ENCODE measurements at places on chromosomes 1 and 21.

GRCh38 chr1:28812669-28813468, 899 bp downstream of the OPRD1 start:
- no peak for DNase-seq

- DNase-seq = no peak
Observed at GRCh38 chr1:38173157-38173831, 126.7 kb upstream of the POU3F1 start.

GRCh38 chr1:15628003-15628402, 10.7 kb downstream of the DDI2 start:
- DNase-seq = no peak

GRCh38 chr1:8742022-8742924, 75.2 kb downstream of the RERE start:
- DNase-seq = no peak

DNA sequence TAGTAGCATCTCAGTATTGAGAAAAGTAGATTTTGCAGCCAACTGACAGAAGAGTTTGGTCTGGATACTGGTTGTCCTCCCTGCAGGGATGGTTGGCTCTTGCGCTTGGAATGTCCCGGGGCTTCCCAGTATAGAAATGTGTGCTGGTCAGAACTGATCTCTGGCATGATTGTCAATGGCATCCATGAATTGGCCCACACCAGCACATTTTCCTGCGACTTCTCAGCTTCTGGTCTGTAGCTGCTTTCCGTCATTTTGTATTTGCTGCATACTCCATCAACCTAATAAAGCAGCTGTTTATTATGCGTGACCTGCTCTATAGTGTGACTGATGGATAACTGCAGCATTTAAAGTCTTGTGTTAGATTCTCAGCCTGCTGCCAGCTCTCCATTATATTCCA, 203.7 kb downstream of the S1PR1 start:
- DNase-seq = no peak

- no peak for DNase-seq
Observed at GRCh38 chr1:157084720-157085119, 14.9 kb downstream of the ETV3L start.

DNA sequence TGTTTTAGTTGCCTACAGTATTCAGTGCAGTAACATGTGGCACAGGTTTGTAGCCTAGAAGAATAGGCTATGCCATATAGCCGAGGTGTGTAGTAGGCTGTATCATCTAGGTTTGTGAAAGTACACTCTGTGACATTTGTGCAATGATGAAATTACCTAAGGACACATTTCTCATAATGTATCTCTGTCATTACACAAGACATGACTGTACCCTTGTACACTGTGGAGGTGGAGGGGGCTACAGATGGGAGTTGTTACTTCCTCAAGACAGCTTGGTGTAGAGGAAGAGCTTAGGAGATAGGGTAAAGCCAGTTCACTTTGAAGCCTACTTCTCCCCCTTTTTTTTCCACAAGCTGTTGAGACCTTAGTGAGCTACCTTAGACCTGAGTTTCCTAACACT, 59.7 kb upstream of the RAVER2 start:
- no peak for DNase-seq

GRCh38 chr21:45828580-45829570, 152.7 kb upstream of the COL6A1 start:
- no peak for DNase-seq

DNA sequence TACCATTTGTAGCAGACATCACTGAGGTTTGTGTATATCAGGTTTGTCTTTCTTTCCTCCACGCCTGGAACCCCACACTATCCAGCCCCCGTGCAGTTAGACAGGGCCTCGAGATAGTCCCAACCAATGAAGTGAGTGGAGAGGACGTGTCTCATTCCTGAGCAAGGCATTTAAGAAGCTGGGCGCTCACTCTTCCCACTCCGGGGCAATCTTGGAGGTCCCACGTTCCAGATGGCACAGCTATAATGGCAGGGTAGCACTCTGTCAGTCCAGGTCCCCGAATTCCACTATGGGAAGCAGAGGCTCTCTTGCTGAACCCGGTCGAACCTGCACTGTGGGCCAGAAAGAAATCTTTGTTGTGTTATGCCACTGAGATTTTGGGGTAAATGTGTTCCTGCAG, 57.3 kb upstream of the CSF3R start:
- no peak for DNase-seq

DNA sequence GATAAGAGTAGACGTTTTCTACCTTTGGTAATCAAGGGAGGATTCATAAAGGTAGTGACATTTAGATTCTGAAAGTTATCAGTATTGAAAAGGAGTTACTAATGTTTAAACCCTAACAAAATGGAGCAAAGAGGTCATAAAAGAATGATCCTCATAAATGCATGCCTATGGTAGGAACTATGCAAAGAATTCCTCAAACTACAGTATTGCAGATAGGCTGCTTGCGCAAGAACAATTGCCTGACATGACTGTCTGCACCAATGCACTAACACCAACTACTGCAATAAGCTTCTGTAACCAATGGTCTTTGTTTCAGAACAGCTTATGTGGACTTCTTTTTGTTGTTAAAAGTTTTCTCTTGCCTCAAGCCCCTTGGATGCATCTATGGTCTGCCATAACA, 597.3 kb upstream of the ADGRL4 start:
- DNase-seq = no peak

- no peak for DNase-seq
Observed at GRCh38 chr1:239575113-239575512, 188.7 kb downstream of the CHRM3 start.

- DNase-seq = no peak
Observed at GRCh38 chr1:159927849-159928431, 2.6 kb upstream of the TAGLN2 start.

DNA sequence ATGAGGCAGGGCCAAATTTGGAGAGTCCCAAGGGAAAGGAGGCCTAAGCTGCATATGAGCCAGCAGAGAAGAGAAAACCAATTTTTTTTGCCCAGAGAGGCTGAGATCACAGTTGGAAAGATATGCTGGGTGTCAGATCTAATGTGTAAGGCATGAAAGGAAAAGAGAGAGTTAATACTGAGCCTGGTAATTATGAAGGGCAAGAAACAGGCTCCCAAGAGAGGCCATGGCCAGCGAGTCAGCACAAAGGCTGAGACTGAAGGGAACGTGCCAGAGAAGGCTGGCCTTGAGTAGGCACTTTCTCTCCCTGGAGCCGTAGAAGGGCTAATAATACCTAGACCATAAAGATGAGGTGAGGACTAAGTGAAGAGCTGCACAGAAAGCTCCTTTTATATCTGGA, 31.8 kb upstream of the BEND5 start:
- DNase-seq = no peak

DNA sequence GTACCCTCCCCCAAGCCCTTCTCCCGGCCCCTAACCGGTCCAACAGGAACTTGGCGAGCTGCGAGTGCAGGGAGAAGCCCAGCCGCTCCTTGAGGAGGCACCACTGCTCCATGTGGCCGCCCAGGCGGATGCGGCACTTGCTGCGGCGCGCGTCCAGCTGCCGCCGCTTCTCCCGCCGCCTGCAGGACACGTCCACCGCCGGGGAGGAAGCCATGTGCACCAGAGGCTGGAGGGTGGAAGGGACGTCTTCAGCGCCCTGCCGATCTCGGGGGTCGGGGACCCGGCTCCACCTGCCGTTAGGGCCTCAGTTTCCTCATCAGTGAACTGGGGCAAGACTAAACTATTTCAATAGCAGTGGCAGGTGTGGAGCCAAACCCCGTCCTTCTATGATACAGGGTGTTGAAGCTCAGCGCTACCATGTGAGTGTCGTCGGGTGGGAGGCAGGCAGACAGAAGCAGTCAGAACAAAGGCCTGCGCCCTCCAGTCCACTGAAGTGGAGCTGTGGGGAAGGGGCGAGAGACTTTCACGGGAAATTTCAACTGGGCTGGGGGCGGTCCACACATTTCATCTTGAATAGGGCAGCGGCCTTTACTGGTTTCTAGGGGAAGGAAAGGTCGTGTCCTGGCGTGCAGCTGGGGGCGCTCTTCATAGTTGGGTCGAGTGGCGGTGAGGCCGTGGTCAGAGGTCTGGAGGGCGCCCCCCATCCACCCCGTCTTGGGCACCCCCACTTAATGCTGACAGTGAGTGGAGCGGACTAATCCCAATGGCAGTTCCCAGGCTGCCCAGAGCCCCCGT, 592 bp downstream of the ZNF692 start:
- peak; percentile 39 for DNase-seq

DNA sequence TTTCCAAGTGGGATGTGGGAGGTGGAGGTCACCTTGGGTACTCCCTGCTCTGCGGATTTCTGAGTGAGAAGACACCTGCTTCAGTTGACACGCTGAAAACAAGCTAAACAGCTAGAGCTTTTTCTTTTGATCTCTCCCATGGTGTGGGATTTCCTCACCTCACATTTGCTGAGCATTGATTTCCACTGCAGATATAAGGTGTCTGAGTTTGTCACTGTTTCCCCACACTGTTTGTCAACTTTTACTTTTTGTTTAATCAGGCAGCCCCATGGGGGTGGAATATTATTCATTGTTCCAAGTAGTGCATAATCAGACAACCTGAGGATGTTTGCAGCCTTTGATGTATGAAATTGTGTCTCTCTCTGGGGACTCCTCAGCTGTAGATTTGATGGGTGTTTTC, 49.5 kb downstream of the FASLG start:
- peak; percentile 57 for DNase-seq

GRCh38 chr1:201419256-201419655, 2.3 kb downstream of the TNNI1 start:
- DNase-seq = no peak

DNA sequence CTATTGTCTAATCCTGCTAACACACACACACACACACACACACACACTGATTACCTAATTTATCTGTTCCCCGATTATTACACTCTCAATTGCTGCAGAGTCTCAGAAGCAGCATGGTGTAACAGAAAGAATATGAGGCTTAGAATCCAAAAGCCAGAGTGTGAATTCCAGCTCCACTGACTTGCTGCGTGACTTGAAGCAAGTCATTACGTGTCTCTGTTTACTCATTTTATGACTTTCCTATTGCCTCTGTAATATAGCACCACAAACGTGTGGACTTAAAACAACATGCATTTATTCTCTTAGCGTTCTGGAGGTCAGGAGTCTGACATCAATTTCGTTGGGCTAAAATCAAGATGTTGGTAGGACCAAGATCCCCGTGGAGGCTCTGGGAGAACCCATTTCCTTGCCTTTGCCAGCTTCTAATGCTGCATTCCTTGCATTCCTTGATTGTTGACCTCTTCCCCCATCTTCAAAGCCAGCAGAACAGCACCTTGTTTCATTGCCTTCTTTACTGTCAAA, 55.9 kb upstream of the ATP5PO start:
- no peak for DNase-seq

GRCh38 chr1:9079988-9080704, 10.7 kb upstream of the SLC2A5 start:
- no peak for DNase-seq

DNA sequence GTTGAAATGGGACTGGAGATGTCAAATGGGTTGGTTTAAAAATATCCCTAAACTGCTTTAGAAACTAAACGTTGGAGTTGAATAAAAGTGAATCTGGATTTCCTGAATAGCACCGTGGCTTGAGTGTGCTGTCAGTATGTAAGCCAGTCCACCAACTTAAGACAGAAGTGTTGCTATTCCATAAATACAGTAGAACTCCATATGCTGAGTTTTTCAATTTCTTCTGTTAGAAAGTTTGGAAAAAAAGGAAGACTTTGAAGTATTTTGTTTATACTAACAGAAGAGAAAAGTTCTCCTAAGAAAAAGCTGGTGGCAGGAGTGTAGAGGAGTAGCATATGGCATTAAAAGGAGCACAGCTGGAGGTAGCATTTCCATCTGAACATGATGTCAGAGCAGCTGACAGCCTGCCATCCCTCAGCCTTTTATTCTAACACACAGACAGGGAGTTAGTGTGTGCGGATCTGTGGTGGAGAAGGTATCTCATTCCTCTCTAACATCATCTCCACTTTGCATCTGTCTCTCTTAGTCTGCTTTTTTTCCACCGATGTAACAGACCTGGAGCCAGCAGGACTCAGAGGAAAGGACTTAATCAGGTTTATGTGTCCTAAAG, at the start of gene ZBTB18:
Gene ZBTB18, plus strand, starts transcription at position 449 of the 610 bp plus-strand sequence. Its CDS starts 149 bp downstream, at position 598.
- peak; percentile 7 for DNase-seq

- DNase-seq = no peak
Observed at GRCh38 chr1:55311057-55311641, 96.0 kb upstream of the USP24 start.

- DNase-seq = no peak
Observed at GRCh38 chr1:101444381-101444780, 207.6 kb downstream of the S1PR1 start.

GRCh38 chr1:195899762-195900352, 708.4 kb downstream of the KCNT2 start:
- DNase-seq = no peak

- no peak for DNase-seq
Observed at GRCh38 chr1:56229186-56229585, 350.2 kb downstream of the PLPP3 start.

GRCh38 chr1:192133350-192133926, 24.8 kb upstream of the RGS18 start:
- no peak for DNase-seq

GRCh38 chr1:172894349-172895049, 156.2 kb downstream of the TNFSF18 start:
- peak; percentile 19 for DNase-seq

GRCh38 chr1:178220094-178220493, 126.2 kb downstream of the RASAL2 start:
- no peak for DNase-seq

- DNase-seq = no peak
Observed at GRCh38 chr1:3630914-3631313, 6.1 kb downstream of the TPRG1L start.

DNA sequence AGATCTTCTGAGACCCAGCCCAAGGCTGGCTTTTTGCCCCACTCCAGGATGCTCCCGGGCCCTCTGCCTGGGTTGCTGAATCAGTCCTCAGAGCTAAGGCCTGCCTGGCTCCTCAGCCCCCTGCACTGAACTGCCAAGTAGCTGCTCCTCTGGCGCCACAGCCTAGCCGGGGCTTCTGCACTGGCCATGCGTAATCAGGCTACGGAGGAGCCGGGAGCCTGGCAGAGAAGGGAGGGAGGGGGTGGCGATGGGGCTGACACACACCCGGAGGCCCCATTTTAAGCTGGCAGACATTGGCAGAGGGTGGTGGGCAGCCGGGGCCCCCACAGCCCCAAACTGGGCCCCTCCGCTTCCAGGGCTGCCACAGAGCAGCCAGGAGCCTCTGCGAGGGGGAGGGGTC, 38.7 kb downstream of the ALPL start:
- no peak for DNase-seq

Measured in CD4-positive, alpha-beta T cell treated with Interleukin-6 for 4 hours (primary cell).